A549 treated with RU486 at 1 μM for 4 hours (cell line): ENCODE measurements at places on chromosomes 12 and 14. TPM values are rescaled to one million over a fixed set of nuclear protein-coding genes. Genes with fewer than 3 reads are reported as not detected.

Gene KCNA1
- not detected in 5 replicates for total RNA-seq

Gene FAIM2
- total RNA-seq, result not detected in 5 replicates

Gene SRGAP1
- total RNA-seq, result 8.7 to 14.0 TPM (median 11.5 TPM) in 5 replicates

Gene KLRC3
- 0.31 to 0.37 TPM (median 0.32 TPM) in 3 of 5 replicates, not detected in the others for total RNA-seq

Gene GALNT6
- 2.6 to 4.3 TPM (median 4.0 TPM) in 5 replicates for total RNA-seq

Gene A2ML1
- total RNA-seq, result not detected in 5 replicates

Gene ZDHHC22
- 0.11 to 0.26 TPM (median 0.20 TPM) in 5 replicates for total RNA-seq

Gene MMP19
- total RNA-seq, result 0.13 to 4.5 TPM (median 0.17 TPM) in 5 replicates

Gene SOAT2
- 0.15 to 0.29 TPM (median 0.23 TPM) in 5 replicates for total RNA-seq

Gene COX6A1
- total RNA-seq, result 693 to 941 TPM (median 821 TPM) in 5 replicates

Gene PMCH
- total RNA-seq, result not detected in 5 replicates

Gene B4GALNT1
- 29.9 to 52.0 TPM (median 44.1 TPM) in 5 replicates for total RNA-seq

Gene FZD10
- total RNA-seq, result not detected in 5 replicates
